LoVo (cell line): ENCODE measurements at places on chromosomes 2 and 18.
A peak's percentile ranks its signal among the peaks of the same experiment; 100 is the strongest.

- no peak for DNase-seq
These were observed 161.6 kb downstream of the CSRNP3 start for GRCh38 chr2:165631089-165631488.

- DNase-seq: no peak
These were observed 68.1 kb upstream of the BCL2L11 start for GRCh38 chr2:111052621-111053020.

- no peak for DNase-seq
These were observed 24.1 kb downstream of the GPR35 start for GRCh38 chr2:240649331-240649730.

GRCh38 chr2:160139991-160140390 lies 60.1 kb downstream of the ITGB6 start:
- DNase-seq: peak; percentile 41

DNA sequence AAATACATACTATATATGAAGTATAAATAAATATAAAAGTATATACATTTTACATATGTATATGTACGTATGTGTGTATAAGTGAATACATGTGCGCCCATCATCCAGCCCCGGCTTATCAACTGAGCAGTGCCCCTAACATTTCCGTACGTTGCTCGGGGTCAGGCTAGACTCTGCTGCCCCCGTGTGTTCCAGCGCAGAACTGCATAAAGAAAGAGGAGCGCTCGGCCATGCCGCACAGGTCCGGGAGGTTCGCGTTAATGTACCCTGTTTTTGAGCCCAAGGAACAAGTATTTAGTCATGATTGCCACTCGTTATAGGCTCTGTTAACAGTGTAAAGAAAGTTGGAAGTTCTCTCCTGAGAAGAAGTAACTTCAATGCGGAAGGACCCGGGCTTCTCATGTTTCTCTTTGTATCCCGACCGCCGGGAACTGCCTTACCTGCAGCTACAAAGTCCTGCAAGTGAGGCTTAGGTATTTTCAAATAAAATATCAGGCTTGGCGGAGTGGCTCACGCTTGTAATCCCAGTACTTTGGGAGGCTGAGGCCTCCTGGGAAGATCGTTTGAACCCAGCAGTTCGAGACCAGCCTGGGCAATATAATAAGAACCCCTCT lies 55.7 kb downstream of the CD8B2 start:
- DNase-seq: peak; percentile 74

DNA sequence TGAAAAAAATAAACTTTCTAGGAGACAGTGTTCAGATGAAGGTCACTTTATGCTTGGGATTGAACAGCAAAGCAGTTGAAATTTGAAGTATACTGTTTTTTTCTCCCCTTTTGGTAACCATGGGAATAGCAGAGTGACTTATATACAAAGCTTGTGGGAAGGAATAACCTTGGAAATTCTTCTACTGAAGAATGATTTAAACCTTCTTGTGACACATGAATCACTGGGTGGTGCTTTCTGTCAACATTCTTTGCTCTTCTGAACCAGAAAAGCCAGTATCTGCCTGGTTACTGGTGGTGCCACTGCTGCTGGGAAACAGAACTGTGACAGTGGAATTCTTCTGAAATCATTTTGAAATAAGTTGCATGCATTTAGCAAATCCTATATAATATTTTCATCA lies 39.4 kb upstream of the RND3 start:
- peak; percentile 62 for DNase-seq

GRCh38 chr2:62293490-62294271 lies 97.8 kb downstream of the B3GNT2 start:
- peak; percentile 79 for DNase-seq

GRCh38 chr18:75221397-75221796 lies 10.8 kb downstream of the TSHZ1 start:
- DNase-seq: no peak

GRCh38 chr2:133569286-133569830 lies 1.1 kb upstream of the NCKAP5 start:
- DNase-seq: no peak

DNA sequence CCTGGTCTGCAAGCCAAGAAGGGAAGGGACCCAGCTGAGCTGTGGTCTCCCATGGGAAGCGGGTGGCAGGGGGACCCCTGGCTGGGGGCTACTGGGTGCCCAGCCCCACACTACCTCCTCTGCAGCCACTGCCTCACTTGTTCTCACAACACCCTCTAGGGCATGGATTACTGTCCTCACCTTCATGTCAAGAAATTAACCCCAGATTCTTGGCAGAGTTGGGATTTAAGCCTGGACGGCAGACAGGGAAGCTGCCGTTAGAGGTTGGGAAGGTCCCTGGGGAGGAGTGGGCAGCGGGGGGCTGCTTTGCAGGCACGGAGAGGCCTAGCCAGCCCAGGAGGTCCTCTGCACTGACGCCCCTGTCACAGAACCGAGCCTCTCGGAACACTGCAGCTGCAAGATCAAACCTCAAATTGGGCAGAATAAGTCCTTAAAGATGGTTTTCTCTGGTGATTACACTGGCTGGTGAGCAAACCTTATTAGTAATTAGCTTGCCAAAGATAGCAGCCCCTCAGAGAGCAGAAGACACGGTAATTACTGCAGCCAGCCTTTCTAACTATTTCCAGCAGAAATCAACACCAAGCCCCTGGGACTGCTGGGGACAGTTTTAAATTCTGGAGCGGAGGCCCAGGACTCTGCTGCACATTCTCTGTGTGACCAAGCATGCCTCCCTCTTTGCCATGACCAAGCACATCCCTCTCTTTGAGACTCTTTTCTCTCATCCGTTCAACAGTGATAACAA lies 35.9 kb downstream of the KCNF1 start:
- DNase-seq: no peak

DNA sequence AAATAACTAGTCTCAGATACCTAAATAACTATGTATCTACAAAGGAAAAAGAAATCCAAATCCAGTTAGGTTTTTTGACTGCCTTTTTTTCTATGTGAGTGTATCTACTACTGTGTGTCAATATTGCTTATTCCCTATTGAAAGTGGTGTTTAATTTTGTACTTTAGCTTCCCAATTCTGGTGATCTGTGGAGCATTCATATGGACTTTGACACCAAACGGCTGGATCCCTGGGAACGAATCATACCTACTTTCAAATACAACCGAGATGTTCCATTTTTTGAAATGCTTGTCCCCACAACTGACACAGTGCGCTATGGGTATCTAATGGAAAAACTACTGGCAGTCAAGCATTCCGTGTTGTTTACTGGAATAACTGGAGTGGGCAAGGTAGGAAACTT lies 152.8 kb downstream of the DNAH6 start:
- DNase-seq: no peak

GRCh38 chr2:74384051-74384450 lies 3.9 kb upstream of the DCTN1 start:
- DNase-seq: no peak

GRCh38 chr2:153354377-153354776 lies 124.2 kb downstream of the RPRM start:
- no peak for DNase-seq

DNA sequence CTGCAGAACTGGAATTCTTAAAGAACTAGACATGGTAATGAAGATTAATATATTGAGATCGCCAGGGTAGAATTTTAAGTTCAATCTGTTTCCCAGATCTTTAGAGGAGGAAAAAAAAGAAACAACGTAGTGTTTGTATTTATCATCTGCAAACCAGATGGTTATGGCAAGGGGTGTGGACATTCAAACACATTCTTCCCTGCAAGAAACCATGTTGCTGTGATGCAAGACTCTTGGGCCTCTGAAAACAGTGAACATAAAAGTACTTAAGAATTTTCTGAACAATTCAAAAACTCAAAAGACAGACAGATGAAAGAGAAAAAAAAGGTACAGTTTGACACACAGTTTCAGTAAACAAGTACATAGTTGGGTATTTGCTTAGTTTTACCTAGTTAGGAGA lies 35.6 kb downstream of the COL5A2 start:
- no peak for DNase-seq
